ENCODE measurements at places on chromosomes 7 and 10. TPM values are rescaled to one million over a fixed set of nuclear protein-coding genes. Genes with fewer than 3 reads are reported as not detected.

The CTAGE15 gene
- not detected for total RNA-seq

DNA sequence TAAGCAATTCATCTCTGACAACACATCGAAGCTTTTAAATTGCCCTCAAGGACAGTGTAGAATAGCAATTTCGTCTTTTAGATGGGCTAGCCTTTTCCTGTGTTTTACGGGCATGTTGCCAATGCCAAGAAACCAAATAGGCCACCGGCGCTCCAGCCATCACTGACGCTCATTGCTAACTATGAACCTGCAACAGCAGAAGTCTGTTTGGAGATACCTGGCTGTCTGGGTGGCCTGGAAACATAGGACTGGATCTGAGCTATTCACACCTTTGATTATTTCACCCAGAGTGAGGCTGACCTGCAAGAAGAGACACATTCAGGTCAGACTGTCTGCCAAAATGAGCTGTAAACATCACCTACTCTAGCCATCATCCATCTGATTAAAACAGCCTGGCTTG lies 12.0 kb downstream of the KPNA7 start:
- no peak overlapping the region for H3K27ac ChIP-seq
- DNase-seq = no peak
- H3K4me1 ChIP-seq = no peaks in the 10 kb centered on the region
- no peaks in the 10 kb centered on the region for H3K27me3 ChIP-seq
- no peaks in the 10 kb centered on the region for H3K36me3 ChIP-seq

The EIF5AL1 gene
- 0.05 TPM for total RNA-seq

DNA sequence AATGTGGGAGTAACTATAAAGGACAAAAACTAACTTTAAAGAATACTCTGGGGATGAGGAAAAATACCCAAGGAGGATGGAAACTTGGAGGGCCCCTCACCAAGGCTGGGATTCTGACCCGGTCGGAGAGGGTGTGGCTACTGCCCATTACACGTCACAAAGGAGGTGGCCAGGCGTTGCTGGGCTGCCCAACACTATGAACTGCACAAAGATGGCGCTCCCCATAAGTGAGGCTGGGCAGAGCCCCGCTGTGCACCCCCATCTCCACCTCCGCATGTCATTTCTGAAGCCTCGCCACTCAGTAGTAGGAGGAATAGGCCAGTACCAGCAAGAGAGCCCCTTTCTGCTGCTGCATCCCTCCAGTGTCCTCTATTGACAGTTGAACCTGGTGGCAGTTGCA lies 290.1 kb upstream of the ZNF32 start:
- H3K27ac ChIP-seq = no peak overlapping the region
- H3K4me3 ChIP-seq = no peak overlapping the region
- H3K4me1 ChIP-seq = peaks cover 38% of the 10 kb centered on the region

The GIMAP4 gene
- 31.2 TPM for total RNA-seq

DNA sequence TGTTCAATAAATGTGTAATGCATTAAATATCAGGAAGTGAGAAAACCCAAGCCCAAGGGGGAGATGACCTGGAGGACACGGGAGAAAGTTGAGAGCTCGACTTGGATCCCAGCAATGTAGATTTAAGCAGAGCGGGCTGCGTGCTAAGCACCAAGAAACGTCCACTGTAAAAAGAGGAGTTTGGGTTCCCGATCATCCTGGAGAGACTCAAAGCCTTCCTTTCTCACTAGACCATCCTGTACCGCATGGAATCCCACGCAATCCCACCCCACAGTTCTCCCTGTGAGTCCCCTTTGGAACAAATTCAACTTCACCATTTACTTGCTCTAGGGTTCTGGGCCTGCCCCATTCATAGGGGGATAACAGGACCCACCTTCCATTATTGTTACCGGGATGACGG lies 2.4 kb downstream of the TRPV6 start:
- no peaks in the 10 kb centered on the region for H3K4me1 ChIP-seq
- DNase-seq = no peak
- no peak overlapping the region for H3K4me3 ChIP-seq
- no peaks in the 10 kb centered on the region for H3K36me3 ChIP-seq
- no peak overlapping the region for H3K27ac ChIP-seq
- peaks cover 93% of the 10 kb centered on the region for H3K27me3 ChIP-seq

- peaks cover 18% of the 10 kb centered on the region for H3K36me3 ChIP-seq
- H3K4me3 ChIP-seq = no peak overlapping the region
- peaks cover 25% of the 10 kb centered on the region for H3K4me1 ChIP-seq
- no peak overlapping the region for H3K27ac ChIP-seq
- DNase-seq = no peak
These were observed 32.0 kb downstream of the SFMBT2 start for GRCh38 chr10:7378602-7379403.

DNA sequence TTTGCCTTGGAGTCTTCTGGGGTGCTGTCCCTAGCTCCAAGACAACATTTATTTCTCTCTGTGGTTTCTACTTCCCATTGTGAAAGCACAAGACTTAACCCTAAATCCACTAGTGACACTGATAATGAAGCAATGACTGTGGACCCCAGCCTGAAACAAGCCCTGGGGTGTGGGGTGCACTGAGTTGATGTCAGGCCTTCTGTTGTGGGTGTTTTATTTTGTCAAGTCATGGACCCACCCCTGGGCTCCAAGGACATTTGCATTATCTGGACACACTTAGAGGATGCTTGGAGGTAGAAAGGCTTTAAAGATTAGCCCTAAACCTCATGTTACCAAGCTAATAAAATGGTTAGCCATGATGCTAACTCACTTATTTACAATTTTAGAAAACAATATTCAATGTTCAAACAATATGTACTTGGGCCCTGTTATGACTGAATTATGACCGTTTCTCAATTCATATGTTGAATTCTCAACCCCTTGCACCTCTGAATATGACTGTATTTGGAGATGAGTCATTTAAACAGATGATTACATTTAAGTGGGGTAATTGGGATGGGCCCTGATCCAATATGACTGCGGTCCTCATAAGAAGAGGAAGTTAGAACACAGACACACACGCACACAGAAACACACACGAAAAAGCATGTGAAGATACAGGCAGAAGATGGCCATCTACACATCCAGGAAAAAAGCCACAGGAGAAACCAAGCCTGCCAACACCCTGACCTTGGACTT lies 137.2 kb upstream of the IGFBP3 start:
- no peaks in the 10 kb centered on the region for H3K36me3 ChIP-seq
- H3K4me1 ChIP-seq = peaks cover 16% of the 10 kb centered on the region
- no peak for DNase-seq
- no peak overlapping the region for H3K4me3 ChIP-seq
- no peaks in the 10 kb centered on the region for H3K27me3 ChIP-seq
- no peak overlapping the region for H3K27ac ChIP-seq

The STK31 gene
- not detected for total RNA-seq

DNA sequence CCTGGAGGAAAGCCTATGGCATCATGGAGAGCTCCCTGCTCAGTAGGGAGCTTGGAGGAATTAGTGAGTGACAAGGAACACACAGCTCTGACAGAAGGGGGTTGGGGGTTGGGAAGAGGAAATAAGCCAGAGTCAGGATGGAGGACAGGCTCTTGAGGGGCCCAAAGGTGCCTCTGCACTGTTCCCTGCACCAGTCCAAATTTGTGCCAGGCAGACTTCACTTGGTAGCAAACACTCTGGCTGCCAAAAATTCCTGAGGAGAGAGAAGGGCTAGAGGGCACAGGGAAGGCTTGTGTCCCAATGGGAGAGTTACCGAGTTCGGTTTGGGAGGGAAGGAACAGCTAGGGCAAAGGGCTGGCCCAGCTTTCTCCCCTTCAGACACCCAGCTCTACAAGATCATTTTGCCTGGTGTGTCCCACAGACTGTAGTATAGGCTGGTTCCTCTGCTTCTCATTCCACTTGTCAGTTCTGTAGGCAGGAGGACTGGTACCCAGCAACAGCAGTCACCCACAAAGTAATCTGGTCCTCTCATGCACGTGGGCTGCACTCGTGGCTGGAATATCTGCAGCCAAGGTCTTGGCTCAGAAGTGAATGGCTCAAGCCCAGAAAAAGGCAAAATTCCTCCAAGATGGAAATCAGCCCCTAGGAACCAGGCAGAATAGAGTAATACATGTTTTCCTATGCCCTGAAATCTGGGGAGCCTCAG lies 8.0 kb upstream of the KCNIP2 start:
- H3K4me3 ChIP-seq = peak overlapping the region; percentile 2
- peak overlapping the region; percentile 76 for H3K27ac ChIP-seq
- DNase-seq = no peak
- H3K36me3 ChIP-seq = peaks cover 30% of the 10 kb centered on the region
- H3K27me3 ChIP-seq = no peaks in the 10 kb centered on the region
- peaks cover 54% of the 10 kb centered on the region for H3K4me1 ChIP-seq

DNA sequence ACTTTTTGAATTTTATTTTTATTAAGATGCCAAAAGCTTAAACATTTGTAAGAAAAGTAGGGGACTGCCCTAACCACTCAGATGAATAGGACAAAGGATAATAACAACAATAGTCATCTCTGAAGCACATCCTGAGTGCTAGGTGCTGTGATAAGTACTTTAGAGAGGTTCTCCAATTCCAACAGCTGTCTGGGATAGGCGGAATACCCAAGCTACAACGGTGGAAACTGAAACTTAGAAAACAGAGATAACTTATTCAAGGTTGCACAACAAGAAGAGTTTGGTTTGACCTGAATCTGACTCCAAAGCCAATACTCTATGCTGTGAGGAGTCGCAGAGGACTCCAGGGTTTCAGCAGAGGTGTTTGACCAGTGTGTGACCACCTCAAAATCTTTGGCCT lies 2.0 kb downstream of the RTKN2 start:
- H3K4me1 ChIP-seq = peaks cover 12% of the 10 kb centered on the region
- DNase-seq = no peak
- H3K27me3 ChIP-seq = peaks cover 37% of the 10 kb centered on the region
- no peaks in the 10 kb centered on the region for H3K36me3 ChIP-seq
- no peak overlapping the region for H3K27ac ChIP-seq
- H3K4me3 ChIP-seq = no peak overlapping the region

DNA sequence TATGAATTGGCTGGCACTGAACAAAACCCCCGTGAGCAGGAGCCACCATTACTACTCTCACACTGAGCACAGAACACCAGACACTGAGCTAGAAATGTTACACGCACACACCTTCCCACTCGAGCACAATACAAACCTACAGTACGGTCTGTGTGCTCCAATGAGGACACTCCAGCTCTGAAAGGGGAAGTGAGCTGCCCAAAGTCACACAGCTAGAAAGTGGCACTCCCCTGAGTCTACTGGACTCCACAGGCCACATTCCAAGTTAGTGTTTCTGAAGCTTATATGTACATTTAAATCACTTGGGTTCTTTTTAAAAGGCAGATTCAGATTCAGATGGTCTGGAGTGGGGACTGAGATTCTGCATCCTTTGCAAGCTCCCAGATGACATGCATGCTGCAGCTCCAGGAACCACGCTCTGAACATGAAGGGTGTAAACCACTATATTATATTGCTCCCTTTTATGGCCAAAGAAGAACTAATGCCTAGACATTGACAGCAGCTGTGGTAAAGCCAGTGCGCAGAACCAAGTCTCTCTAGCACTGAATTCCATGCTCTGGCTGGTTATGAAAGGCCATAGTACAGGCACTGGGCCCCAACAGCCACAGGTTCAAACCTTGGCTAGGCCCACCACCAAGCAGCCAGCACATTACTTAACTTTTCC lies 77.1 kb downstream of the FRMPD2 start:
- H3K36me3 ChIP-seq = no peaks in the 10 kb centered on the region
- peaks cover 21% of the 10 kb centered on the region for H3K27me3 ChIP-seq
- DNase-seq = no peak
- H3K4me3 ChIP-seq = no peak overlapping the region
- no peak overlapping the region for H3K27ac ChIP-seq
- H3K4me1 ChIP-seq = no peaks in the 10 kb centered on the region

- no peak for DNase-seq
- no peak overlapping the region for H3K27ac ChIP-seq
- no peaks in the 10 kb centered on the region for H3K27me3 ChIP-seq
- H3K36me3 ChIP-seq = no peaks in the 10 kb centered on the region
- H3K4me3 ChIP-seq = no peak overlapping the region
- H3K4me1 ChIP-seq = peaks cover 16% of the 10 kb centered on the region
These were observed 176.6 kb upstream of the MKLN1 start for GRCh38 chr7:131151034-131151433.

DNA sequence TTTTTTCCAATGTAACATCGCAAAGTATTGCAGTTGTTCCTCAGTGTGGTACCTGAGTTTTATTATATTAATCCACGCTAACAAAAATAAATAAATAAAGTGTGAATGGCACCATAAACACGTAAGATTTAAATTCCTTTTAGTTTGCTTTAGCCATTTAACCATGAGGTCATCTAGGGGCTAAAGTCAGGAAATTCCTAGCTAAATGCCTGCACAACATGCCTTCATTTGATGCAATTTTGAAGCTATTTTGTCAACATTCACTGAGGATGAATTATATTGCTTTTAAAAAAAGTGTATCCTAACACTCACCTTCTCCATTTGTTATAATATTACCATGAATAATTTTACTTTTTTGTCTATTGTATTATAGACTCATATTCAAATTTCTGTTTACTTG lies 714.4 kb downstream of the GATA3 start:
- no peaks in the 10 kb centered on the region for H3K36me3 ChIP-seq
- no peak overlapping the region for H3K4me3 ChIP-seq
- no peaks in the 10 kb centered on the region for H3K27me3 ChIP-seq
- no peak for DNase-seq

GRCh38 chr10:14740684-14741247 lies 33.9 kb downstream of the FAM107B start:
- no peak for DNase-seq
- no peak overlapping the region for H3K4me3 ChIP-seq
- H3K27ac ChIP-seq = peak overlapping the region; percentile 60
- H3K36me3 ChIP-seq = no peaks in the 10 kb centered on the region
- H3K27me3 ChIP-seq = no peaks in the 10 kb centered on the region

The CPA2 gene
- total RNA-seq = not detected

GRCh38 chr7:27068259-27068658 lies 27.5 kb downstream of the HOXA1 start:
- no peaks in the 10 kb centered on the region for H3K4me1 ChIP-seq
- H3K4me3 ChIP-seq = no peak overlapping the region
- no peaks in the 10 kb centered on the region for H3K36me3 ChIP-seq

DNA sequence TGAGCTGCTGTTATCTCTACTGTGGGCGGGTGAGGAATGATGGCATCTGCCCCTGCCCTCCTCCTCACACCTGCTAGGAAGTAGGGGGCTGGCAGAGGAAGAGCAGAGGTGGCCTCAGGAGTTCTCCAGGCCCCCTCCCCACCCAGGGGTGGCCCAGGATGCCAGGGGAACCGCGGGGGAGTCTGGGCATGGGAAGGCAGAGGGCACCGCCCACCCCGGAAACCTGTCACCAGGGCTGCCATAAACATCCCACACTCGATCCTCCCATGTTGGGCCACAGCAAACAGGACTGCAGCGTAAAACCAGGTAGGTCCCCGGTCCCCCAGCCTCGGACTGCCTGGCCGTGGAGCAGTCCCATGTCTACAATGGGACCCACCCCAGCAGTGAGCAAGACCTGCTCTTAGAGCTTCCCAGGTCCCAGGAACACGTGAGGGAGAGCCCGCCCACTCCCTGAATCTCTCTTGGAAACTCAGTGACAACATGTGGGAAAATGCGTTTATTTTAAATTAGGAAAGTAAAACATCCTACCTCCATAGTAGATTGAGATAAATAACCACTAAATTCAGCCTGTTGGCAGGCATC lies 23.4 kb downstream of the EBF3 start:
- peak; percentile 13 for DNase-seq
- peaks cover 6% of the 10 kb centered on the region for H3K27me3 ChIP-seq
- peaks cover 92% of the 10 kb centered on the region for H3K4me1 ChIP-seq
- no peak overlapping the region for H3K4me3 ChIP-seq
- H3K27ac ChIP-seq = no peak overlapping the region

The RTKN2 gene
- total RNA-seq = not detected

- no peak for DNase-seq
- H3K4me1 ChIP-seq = no peaks in the 10 kb centered on the region
- H3K27ac ChIP-seq = no peak overlapping the region
- H3K36me3 ChIP-seq = no peaks in the 10 kb centered on the region
These were observed 309.1 kb downstream of the LRMDA start for GRCh38 chr10:75740541-75740940.

GRCh38 chr10:49335364-49335972 lies 36.5 kb downstream of the C10orf71 start:
- no peaks in the 10 kb centered on the region for H3K27me3 ChIP-seq
- DNase-seq = no peak
- no peak overlapping the region for H3K4me3 ChIP-seq
- H3K4me1 ChIP-seq = no peaks in the 10 kb centered on the region
